AML-193 (cell line): ENCODE measurements at places on chromosomes 3 and 15.

GRCh38 chr15:63504979-63505841 lies 817 bp downstream of the USP3 start:
- DNase-seq = peak; percentile 76

DNA sequence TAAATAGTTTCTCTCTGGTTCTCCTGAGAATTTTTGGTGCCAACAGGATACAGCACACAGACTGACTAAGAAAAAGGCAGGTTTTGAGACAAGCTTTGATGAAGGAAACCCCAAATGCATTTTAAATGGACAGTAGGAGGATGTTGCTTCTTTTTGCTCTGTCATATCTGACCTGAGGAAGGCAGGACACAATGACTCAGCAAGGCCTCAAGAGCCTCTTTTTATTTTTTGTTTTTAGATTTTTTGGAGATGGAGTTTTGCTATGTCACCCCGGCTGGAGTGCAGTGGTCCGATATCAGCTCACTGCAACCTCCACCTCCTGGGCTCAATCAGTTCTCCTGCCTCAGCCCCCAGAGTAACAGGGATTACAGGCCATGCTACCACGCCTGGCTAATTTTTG lies 16.9 kb upstream of the KNG1 start:
- DNase-seq = no peak

DNA sequence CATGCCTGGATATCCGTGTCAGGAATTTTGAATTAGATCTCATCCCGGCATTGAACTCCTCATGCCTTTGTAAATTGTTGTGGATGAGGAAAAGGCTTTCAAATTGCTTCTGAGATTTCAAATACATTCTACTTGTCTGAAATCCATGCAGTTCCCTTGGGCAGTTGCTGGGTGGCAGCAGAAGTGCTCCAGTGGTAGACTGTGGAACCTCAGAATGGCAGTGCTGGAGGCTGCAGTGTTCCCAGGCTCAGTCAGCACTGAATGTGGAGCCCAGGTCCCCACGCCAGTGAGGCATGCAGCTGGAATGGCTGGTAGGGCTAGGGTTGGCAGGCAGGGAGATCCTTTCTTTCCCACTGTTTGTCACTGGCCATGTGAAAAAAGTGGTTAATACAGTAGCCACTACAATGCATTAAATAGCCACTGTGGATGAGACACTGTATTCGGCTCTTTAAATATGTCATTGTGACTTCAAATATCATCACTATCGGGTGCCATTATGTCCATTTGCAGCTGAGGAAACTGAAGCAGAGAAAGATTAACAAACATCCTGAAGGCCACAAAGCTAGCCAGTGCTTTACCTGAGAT lies 98.6 kb downstream of the TPRG1 start:
- DNase-seq = peak; percentile 77

DNA sequence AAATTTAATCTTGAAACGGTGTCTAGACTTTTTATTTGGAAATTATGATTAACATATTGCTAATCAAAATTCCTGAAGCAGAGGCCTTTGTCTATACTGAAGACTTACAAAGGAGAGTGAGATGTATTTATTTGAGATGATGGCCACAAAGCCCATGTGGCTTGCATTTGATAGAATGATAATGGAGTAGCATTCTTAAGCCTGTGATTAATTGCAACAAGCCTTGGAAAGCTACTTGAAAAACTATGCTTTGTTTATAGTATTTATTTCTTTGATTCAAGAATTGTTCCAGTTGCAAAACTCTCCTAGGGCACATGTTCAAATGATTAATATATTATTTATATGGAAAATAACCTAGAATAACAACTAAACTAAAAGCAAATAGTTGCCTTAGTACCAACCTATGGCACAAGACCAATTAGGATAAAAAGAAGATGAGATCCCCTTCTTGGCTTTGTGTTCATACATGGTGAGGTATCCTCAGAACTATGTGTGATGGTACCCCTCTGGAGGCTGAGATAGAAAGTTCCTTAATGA lies 244.1 kb upstream of the TBL1XR1 start:
- no peak for DNase-seq

DNA sequence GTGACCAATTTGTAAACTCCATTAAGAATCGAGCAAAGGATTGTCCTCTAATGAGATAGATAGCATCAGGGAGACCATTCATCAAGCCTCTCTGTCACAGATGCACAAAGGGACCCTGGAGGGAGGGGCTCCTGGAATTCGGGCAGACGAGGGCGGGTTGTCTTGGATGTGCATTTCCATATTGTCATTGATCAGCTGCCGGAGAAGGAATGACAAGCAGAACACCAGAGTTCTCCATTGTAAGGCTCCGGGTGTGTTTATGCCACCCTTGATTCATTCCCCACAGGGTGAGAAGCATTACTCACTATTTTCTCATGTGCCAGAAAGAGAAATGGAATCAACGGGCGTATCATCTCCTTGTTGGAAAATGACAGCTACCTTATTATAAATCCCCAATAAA lies 167.5 kb downstream of the EBLN2 start:
- no peak for DNase-seq

- DNase-seq = no peak
Measured at GRCh38 chr3:79960594-79960993, 192.8 kb upstream of the ROBO1 start.

DNA sequence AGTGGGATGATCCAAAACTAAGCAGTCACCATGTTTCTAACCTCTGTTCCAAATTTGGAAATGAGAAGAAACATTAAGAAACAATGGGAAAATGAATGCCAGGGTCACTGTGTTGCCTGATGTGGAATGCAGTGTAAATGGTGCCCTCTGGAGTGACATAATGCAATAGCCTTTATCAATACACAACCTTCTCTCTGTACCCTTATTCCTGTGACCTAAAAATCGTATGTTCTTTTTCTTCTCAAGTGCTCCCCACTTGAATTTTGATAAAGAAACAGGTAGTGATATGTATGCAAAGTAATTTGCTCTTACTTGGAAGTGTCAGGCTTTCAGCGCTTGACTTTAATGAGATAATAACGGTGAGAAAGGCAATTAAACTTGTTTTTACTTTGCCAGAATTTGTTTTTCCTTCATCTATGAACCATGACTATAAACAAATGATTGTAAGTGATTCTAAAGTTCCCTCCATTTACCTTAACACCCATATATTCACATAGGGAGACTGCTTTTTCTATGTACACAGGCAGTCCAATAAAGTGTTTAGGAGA lies 145.8 kb upstream of the THRB start:
- no peak for DNase-seq

GRCh38 chr3:38454178-38454883 lies 641 bp downstream of the ACVR2B start:
- DNase-seq = peak; percentile 12

DNA sequence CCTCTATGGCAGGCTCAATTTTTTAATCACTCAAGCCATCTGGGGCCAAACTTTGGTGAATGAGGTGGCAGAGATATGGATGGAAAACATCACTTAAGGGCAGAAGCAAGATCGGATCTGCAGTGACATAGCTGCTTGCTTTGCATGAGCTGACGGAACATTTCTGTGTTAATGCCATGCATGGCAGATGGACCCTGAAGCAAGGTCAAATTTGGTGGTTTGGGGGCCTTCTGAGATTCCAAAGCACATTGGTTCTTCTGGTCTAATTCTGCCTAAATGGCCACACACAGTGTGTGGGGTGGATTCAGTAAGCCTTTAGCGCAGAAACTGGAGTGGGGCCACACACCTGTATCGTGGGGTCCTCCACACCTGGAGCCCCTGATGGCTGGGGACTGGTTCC lies 38.3 kb upstream of the BCL2L10 start:
- no peak for DNase-seq

DNA sequence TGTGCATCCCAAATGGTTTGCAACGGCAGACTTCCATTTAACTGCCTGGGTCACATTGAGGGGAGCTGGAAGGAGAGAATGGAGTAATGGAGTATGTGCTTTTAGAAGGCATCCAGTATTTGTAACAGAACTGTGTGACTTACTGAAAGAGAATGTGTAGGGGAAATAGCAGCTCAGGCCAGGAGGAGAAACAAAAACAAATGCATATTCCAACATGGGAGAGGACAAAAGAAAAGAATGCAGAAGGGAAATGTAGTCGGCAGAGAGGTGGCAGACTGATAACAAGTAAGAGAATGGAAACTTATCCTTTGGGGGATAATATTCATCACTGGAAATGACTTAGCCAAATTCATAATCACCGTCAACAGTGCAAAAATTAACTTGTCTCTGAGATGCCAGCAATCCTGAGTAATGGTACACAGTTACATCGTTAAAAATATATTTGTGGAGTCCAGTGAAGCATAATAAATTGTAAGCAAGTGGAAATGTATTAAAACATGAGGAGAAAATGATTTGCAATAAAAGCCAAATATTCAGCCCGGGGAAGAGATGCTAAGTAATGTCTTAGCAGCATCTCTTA lies 294.9 kb upstream of the SGO1 start:
- DNase-seq = no peak

GRCh38 chr15:101093958-101094357 lies 157.9 kb downstream of the CHSY1 start:
- no peak for DNase-seq

DNA sequence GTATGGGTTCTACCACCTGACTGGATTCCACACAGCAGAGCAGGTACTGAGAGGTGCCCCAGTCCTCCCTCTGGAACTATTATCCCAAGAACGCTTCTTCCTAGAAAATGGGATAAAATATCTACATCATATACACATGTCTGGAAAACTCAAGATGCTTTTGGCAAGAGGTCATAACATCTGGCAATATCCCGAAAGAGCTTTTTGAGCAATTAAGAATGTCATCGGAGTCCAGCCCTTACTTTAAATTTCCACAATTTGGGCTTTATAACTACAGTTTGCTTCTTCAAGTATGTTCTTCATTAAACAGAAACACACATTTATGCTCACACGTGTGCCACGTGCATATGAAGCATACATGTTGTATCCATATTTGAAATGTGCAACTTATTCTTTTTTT lies 365.9 kb upstream of the THBS1 start:
- DNase-seq = no peak

DNA sequence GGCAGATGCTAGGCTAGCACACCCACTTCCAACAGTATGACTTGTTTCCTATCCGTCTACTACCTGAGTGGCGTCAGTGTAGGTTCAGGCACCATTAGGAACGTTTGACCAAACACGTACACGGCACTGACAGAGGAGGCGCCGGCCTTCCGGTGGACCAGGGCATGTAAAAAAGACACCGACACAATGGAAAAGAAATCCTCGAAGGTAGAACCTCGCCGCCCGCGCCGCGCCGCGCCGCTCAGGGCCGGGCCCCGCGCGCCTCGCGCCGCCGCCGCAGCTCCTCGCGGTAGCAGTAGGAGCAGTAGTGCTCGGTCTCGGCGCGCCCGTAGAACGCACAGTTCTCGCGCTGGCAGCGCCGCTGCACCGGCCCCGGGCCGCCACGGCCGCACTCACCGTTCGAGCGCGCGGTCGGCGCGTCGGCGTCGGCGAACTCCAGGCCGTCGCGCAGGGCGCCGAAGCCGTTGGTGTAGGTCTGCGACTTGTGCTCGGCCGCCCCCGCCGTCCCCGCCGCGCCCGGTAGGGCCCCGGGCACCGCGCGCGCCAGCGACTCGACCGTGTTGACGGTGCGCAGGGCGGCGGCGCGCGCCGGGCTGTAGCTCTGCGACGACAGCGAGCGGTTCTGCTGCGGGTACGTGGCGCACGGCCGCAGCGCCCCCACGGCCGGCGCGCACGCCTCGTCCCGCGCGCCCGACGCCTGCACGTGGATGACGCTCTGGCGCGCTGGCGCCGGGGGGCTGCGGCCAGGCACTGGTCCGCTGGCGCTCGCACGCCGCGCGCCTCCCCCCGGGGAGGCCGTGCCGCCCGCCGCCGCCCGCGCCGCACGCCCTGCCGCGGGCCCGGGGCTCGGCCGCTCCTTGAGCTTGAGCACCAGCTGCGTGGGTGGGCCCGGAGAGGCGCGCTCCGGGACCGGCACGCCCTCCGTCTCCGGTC lies 156.7 kb downstream of the KLF13 start:
- DNase-seq = no peak

DNA sequence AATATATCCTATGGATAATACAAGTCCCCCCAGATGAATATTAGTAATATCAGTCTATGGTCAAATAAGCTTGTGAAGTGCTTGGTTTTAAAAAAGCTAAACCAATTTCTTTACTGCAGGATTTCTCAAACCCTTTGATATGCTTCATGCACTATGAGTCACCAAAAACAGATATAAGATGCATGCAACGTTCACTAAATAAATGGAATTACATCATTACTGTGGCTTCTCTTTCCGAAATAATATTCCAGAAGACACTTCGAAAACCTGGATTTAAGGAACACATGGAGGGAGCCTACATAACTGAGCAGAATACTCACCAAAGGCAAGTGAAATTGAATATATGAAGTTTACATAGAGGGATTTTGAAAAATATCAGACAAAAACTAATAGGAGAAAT lies 126.3 kb upstream of the ABI3BP start:
- DNase-seq = no peak

GRCh38 chr3:65277798-65278197 lies 590.0 kb upstream of the ADAMTS9 start:
- DNase-seq = no peak

DNA sequence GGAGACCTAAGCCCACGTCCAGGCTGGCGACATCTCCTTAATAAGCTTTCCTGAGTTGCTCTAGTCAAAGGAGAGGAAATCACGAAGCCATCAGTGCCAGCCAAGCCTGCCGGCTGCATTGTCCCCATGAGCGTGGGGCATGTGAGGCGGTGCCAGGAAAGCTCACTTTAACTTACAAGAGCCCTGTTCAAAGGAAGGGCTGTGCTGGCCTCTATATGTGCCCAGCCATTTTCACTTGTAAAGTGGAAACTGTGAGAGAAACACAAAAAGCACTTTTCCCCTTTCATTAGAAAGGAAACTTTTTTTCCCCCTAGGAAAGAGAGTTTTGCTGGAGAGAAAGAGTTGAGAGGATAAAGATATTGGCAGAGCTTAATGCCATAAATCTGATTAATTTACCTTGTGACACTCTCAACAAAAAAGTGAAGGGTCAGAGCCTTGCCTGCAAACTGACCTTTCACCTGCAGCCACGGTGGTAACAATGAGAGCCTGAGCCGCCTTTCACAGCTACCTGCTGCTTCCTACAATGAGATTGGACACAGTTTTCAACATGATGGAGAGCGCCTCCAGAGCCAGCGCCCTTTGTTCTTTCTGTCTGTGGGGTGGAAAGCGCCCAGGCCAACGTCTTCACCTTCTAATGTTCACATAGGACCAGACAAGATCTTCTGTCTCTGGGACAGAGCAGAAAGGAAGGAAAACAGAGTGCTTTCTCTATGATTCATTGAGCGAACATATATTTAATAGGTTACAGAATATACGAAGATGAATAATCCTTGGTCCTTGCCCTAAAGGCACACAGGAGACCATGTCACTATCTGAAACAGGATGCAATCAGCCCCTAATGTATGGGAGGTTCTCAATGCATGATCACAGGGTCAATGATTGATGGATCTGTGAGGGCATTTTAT lies 233.1 kb upstream of the HES1 start:
- no peak for DNase-seq

DNA sequence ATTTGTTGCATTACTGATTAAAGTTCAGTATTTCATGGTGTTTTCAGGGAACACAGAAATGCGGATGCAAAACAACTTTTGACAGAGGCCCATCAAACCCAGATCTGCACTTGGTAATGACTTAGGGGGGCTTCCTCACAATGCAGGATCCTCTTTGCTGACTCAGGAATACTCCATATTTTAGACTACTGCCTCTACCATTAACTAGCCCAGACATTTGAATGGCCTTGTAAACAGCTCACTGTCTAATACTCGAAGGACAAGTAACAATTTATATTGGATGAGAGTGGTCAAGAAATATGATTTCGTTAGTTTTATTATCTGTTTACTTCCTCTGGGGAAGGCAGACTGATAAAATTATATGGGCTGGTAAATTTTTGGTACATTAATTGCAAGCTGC lies 9.0 kb upstream of the KIF23 start:
- DNase-seq = no peak

GRCh38 chr3:157469561-157470294 lies 33.1 kb downstream of the PTX3 start:
- peak; percentile 90 for DNase-seq
